Stimulated activated CD4-positive, alpha-beta T cell treated with anti-CD3 and anti-CD28 coated beads, Interleukin-15, amount 100 ng/mL, for 1 hour (primary cell): ENCODE measurements at places on chromosomes 7 and 10.

DNA sequence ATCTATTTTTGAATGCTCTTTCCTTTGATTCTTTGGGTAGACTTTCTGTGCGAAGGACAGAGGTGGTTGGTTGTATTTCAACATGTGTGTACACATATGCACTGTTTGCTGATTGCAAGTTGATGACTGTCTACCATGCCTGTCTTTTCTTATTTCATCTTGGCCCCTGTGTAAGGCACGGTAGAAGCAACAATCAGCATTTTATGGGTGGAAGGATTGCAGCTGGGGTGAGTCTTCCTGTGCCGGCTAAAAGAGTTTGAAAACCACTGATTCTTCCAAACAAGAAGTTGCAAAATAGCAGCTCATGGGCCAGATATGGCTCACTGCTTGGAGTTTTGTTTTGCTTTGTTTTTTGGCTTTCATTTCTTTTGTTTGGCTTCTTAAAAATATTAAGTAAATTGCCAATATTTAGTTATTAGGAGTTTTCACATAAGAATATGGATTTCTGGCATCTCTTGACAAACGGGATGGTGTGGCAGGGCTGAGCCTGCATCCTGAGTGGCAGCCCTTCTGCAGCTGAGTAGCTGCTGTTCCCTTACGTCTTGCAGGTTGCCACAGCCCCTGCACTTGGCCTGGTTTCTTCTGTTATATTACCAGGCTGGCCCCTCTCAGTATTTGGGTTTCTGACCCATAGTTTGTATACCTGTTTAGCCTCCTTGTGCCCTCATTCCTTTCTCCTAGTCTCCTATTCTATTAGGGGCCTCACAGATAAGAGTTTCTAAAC, 7.2 kb downstream of the ZNF862 start:
- DNase-seq = no peak

GRCh38 chr10:11653758-11654471, 42.5 kb upstream of the USP6NL start:
- DNase-seq = no peak

- no peak for DNase-seq
Measured at GRCh38 chr10:32317795-32318357, 29.1 kb downstream of the EPC1 start.

GRCh38 chr10:130627346-130628045, 491.3 kb downstream of the GLRX3 start:
- no peak for DNase-seq

DNA sequence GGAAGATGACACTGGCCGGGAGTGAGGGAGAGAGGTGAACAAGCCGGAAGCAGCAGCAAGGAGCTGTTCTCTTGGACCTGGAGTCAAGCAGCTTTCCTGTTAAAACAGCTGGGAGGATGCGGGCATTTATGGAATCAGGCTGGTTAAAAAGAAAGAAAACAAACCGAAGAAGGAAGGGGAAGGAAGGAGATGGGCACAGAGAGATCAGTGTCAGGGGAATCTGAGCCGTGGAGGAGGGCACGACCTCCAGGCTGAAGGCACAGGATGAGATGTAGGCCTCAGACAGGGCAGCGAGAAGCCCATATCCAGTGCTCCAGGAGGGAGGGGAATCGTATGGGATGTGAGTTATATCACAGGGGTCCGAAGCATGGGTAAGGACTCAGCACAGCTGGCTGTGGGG, 105.9 kb upstream of the RHEB start:
- no peak for DNase-seq

- DNase-seq = no peak
Measured at GRCh38 chr10:13272164-13272571, 27.7 kb downstream of the PHYH start.
